Activated CD4-positive, CD25-positive, alpha-beta regulatory T cell treated with anti-CD3 and anti-CD28 coated beads, Interleukin-2, amount 50 U/mL, for 24 hours (primary cell): ENCODE measurements at places on chromosomes 1 and 21.
A peak's percentile ranks its signal among the peaks of the same experiment; 100 is the strongest.

- ATAC-seq, result no peak
Measured at GRCh38 chr1:178055779-178056471, 38.0 kb upstream of the RASAL2 start.

GRCh38 chr21:17775431-17776126 lies 43.6 kb downstream of the C21orf91 start:
- ATAC-seq, result peak; percentile 77

- ATAC-seq, result no peak
Measured at GRCh38 chr1:45508295-45509151, 8.4 kb downstream of the MMACHC start.

DNA sequence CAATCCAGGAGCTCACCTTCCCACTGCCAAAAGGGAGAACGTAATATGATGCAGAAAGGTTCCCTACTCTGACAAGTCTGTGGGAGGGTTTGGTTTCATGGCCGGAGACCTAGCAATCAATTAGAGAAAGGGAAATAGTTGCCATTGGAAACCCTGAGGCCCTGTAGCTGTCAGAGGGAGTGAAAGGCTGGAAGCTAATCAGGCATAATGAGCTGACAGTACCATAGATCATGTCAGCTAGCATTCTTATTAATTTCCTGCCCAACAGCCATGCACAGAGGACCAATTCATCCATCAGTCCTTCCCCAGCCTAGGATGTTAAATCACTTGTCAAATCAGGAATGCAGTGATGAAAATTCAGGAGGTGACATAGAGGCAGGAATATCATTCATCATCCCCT lies 527.3 kb downstream of the PLPP3 start:
- ATAC-seq, result no peak

GRCh38 chr1:236760480-236760879 lies 34.6 kb upstream of the MTR start:
- ATAC-seq, result no peak
